ENCODE measurements at places on chromosomes 1 and 21.

DNA sequence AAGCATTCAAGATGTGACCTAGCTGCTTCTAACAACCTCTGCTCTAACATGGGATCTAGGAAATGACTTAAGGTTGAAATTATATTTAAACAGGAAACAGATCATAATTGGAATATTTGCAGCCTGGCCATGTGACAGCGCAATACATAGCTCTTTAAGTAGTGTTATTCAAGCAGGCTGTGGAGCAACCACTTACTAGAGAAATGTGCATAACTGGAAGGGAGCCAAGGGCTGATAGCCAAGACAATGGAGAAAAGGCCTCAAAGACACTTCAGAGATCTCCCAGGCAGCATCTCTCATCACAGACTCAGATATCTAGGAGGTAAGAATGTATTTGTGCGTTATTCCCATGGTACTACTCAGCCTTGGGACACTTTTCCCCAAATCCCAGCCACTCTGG lies 823.0 kb upstream of the PRMT6 start:
- no peak for DNase-seq

DNA sequence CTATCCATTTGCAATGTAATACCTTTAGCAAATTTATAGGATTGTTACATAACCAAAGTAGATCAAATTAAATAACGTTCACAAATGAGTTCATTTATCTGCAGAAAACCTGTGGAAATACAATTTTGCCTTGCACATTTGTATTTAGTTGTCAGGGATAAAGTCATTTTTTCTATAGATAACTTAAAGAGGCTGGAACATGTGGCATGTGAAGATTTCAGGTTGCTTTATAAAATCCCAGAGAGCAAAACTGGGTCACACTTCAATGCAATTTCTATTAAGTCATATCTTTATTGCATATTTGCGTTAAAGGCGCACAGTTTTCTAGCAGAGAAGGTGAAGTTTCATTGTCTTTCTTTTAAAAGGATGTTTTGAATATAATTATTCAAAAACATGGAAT lies 342.4 kb downstream of the USP25 start:
- DNase-seq = no peak

DNA sequence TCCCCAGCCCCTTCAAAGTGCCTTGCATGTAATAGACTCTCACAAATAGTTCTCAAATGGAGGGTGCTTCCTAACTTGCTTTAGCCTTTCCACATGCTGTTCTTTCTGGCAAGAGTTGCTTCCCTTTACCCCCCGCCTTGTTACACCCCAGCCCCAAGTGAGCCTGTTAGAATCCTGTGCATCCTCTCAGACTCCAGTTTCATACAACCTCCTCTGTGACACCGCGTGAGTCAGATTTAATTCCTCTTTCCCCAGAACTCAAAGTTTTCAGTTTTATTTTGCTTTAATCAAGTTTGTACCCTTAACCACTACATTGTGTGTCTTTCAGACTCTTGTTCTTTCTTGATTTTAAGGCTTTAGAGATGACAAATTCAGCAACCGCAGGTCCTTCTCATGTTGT lies 234.5 kb upstream of the HOOK1 start:
- no peak for DNase-seq

- no peak for DNase-seq
Observed at GRCh38 chr1:204979891-204980649, 62.9 kb upstream of the CNTN2 start.

- peak; percentile 40 for DNase-seq
Observed at GRCh38 chr1:41241354-41241748, 755 bp downstream of the SCMH1 start.

DNA sequence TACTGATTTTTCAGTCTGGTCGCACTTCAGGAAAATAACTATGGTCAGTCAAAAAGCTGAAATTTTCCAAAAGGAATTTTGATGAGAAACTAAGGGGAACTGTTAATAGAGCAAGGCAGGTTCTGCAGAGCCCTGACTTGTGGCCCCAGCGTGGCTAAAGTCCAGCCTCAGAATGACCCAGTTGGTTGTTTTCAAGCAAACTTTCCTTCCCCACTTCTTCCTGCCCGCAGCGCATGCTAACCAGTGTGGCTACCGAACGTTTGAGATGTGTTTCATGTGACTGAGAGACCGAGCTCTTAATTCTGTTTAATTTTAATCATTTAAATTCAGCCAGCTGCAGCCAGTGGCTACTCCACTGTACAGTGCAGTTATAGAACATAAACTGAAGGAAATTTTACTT lies 6.2 kb upstream of the IL10RB start:
- no peak for DNase-seq

DNA sequence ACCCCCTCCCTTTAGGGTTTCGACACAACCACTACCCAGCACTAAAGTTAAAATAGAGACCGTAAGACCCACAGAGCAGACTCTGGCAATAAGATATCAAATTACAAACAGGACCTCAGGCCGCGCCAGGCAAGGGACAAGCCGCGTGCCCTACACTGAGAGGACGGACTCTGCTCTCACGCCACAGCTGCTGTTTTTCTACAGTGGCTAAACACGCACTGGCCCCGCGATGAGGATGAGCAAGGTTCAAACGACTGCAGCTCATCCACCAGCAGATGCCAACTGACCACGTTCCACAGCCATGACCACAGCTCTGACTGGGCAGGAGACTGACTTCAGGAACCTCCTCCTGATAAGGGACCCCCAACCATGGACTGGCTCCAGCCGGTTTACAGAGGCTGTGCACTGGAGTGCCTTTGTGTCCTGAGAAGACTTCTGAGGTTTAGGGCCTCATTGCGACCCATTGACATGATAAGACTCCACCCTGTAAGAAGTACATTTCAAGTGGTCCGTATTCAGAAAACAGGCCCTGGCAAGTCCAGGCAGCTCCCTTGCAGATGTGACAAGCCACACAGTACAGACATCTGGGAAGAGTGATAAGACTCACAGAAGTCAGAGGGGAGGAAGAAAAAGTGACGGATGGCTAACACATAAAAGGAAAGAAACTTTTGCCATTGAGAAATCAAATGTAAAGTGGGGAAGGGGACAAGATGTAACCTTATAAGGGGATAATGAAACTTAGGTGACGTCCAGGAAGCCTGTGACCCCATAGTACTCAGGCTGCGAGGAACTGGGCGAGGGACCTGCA lies 1.5 kb upstream of the KRTAP10-6 start:
- no peak for DNase-seq

DNA sequence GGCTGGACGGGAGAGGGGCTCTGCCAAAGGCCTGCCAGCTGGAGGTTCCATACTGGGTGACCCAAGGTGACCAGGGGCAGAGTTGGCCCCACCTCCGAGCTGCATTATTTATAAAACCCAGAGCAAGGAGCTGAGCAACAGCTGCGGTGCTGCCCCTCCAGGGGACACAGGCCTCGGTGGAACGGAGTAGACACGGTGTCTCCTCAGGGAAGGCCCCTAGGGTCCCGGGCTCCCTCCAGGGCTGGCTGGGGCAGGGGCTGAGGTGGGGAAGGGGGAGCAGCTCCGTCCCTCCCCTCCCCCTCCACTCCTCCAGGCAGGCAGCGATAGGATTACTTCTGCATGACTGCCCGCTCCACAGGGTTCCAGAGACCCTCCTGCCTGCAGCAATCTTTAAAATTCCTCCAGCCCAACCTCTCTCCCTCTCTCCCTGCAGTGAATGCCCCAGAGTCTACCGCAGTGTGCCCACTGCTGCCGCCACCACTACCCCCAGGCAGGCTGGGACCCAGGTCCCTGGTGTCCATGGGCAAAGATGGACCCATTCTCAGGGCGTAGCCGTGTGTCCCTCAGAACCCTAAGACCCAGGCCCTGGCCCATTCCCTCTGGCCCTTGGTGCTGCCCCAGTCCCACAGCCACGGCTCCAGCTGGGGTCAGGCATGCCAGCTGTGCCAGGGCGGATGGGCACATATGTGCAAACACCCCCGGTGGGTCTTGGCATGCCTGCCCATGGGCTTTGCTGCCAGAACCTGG lies 10.8 kb downstream of the AHDC1 start:
- no peak for DNase-seq

DNA sequence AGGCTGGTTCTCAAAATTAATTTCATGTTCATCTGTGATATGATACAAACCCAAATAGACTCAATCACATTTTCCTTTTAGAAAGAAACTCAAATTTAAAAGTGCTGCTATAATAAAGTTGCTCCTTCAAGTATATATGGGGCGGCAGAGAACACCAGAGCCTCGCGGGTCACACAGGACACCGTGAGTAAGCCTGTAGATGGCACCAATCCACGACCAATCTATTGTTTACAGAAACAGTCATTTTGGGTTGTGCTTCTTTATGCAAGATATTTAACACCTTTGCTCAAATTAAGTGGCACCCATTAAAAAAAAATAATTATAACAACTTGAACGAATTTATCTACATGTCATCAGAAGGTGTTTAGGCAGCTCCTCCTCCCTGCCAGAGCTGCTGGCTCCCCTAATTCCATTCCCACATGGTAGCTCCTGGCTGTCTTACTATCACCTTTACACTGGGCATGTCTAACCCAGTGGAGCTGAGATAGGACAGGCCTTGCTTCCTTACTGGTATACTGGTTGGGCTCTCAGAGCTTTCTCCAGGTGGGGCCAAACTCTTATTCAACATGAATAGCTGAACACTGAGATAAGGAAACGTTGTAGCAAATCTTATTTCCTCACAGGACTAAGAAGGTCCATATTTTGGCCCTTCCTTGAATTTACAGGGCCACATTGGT lies 287.0 kb downstream of the SDCCAG8 start:
- no peak for DNase-seq

- no peak for DNase-seq
Observed at GRCh38 chr1:91092503-91092902, 70.7 kb upstream of the ZNF644 start.

- no peak for DNase-seq
Observed at GRCh38 chr21:38221594-38221993, 35.2 kb upstream of the KCNJ15 start.

DNA sequence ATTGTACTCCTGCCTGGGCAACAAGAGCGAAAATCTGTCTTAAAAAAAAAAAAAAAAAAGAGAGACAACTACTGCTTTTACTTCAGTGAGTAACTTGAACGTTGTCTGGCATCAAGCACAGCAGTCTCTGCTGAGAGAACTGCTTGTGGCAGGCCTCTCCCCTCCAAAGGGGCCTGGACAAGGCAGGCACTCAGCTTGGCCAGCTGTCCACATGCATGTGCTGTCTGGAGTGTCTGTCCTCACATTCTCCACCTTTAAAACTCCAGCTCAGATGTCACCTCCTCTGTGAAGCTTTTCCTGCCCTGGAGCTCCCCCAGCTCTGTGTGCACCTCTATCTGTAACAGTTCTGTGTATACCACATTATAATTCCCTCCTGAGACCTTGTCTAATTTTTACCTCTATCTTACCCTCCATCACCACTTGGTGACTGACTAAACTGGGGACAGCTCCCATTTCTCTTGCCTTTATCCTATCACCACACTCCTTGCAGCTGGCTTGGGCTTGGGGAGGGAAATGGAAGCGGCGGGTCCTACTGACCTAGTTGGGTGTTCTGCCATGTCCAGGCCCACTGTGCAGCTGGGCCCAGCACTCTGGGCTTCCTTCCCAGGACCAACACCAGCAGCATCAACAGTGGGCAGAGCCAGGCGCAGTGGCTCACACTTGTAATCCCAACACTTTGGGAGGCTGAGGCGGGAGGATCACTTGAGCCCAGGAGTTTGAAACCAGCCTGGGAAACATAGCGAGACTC lies 71.4 kb upstream of the ARTN start:
- no peak for DNase-seq

DNA sequence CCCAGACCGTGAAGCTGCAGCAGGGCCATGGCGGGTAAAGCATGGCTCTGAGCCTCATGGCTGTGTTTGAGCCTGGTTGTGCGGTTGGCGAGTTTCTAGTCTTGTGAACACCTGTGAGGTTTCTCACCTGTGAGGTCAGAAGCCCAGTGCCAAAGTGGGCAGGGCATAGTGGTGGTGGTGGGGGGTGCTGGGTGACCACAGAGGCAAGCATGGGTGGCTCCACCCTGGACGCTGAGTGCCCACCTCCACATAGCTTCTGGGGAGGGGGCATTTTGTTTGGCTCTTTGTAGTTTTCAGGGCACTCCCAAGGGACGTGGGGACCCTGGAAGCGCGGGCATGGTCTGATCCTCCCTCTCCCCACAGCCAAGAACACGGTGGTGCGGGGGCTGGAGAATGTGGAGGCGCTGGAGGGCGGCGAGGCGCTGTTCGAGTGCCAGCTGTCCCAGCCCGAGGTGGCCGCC lies 91.1 kb downstream of the TRIM11 start:
- DNase-seq = no peak

DNA sequence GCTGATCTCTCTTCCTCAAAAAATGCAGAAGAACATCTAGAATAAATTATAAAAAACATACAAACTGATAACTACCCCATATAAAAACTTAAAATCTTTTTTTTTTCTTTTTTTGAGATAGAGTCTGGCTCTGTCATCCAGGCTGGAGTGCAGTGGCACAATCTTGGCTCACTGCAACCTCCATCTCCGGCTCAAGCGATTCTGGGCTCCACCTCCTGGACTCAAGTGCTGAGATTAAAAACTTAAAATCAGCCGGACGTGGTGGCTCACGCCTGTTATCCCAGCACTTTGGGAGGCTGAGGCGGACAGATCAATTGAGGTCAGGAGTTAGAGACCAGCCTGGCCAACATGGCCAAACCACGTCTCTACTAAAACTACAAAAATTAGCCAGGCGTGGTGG lies 31.1 kb downstream of the LIN9 start:
- no peak for DNase-seq

GRCh38 chr1:163673759-163674151 lies 352.0 kb downstream of the NUF2 start:
- DNase-seq = no peak

GRCh38 chr21:37915941-37916309 lies 332 bp downstream of the KCNJ6 start:
- no peak for DNase-seq

DNA sequence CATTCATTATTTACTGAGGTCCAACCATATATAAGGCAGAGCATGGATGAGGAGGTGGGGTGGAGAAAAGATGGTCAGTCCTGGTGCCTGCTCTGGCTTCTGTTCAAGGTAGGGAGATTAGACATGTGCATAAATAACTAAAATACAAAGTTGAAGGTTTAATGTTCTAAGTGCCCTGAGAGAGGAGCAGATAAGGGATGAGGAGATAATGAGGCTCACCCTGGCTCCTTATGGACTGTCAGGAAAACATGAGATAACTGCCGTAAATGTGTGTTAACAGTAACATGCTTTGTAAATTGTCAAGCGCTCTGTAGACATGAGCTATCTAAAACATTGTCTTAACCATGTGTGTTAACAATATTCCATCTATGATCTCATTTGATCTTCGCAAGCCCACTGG lies 474.6 kb upstream of the USP24 start:
- no peak for DNase-seq

GRCh38 chr21:28696844-28697410 lies 295.8 kb downstream of the LTN1 start:
- no peak for DNase-seq

GRCh38 chr1:229093238-229093540 lies 177.7 kb upstream of the RAB4A start:
- DNase-seq = no peak

GRCh38 chr1:86765073-86765472 lies 60.7 kb downstream of the SH3GLB1 start:
- DNase-seq = no peak

GRCh38 chr1:185404291-185404690 lies 87.2 kb upstream of the IVNS1ABP start:
- no peak for DNase-seq

All from foreskin melanocyte (primary cell).